ENCODE measurements at places on chromosomes 1 and 21. TPM values are rescaled to one million over a fixed set of nuclear protein-coding genes. Genes with fewer than 3 reads are reported as not detected.
A peak's percentile ranks its signal among the peaks of the same experiment; 100 is the strongest.

DNA sequence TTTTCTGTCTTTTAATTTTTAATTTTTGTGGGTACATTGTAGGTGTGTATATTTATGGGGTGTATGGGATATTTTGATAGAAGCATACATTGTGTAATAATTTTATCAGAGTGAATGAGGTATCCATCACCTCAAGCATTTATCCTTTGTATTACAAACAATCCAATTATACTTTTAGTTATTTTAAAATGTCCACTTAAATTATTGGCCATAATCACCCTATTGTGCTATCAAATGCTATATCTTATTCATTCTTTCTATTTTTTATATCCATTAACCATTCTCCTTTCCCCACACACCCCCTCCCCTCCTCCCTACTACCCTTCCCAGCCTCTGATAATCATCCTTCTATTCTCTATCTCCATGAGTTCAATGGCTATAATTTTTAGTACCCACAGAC, 70.2 kb upstream of the TSHB start:
- DNase-seq, result no peak

GRCh38 chr1:153293851-153294250, 18.9 kb downstream of the PGLYRP3 start:
- no peak for DNase-seq

DNA sequence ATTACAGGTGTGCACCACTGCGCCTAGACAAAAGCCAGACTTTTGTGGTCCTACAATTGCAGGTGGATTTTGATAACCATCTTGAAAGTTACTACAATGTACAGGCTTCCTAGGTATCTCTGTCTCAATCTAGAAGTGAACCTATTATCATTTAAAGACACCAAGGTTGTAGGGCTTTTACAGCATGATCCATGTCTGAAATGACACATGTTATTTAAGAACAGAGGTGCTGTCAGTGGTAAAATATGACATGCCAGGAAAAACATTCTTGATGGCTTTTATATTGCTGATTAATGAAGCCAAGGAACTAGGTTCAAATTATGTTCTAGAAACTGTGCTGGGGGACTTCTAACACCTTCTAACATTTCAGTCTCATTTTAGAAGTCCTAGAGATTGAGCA, 253.1 kb downstream of the SDCCAG8 start:
- DNase-seq, result no peak

GRCh38 chr1:20174937-20175666, 10.8 kb upstream of the UBXN10 start:
- DNase-seq, result no peak

DNA sequence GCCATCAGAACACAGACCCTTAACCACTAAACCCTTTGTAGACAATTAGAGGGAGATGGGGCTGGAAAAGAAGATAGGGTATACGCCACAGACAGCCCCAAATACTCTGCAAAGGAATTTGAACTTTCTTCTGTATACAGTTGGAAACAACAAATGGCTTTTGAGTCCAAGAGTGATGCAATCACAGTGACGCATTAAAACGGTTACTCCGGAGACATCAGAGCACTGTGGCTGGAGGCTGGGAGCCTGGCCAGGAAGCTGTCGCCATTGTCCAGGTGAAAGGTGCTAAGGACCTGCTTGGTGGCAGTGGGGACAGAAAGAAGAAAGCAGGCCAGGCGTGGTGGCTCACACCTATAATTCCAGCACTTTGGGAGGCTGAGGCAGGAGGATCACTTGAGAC, 4.2 kb downstream of the FLAD1 start:
- DNase-seq, result no peak

- no peak for DNase-seq
Observed at GRCh38 chr1:106952776-106953175, 103.7 kb upstream of the PRMT6 start.

- DNase-seq, result no peak
Observed at GRCh38 chr21:34892209-34892608, 156.9 kb downstream of the RUNX1 start.

DNA sequence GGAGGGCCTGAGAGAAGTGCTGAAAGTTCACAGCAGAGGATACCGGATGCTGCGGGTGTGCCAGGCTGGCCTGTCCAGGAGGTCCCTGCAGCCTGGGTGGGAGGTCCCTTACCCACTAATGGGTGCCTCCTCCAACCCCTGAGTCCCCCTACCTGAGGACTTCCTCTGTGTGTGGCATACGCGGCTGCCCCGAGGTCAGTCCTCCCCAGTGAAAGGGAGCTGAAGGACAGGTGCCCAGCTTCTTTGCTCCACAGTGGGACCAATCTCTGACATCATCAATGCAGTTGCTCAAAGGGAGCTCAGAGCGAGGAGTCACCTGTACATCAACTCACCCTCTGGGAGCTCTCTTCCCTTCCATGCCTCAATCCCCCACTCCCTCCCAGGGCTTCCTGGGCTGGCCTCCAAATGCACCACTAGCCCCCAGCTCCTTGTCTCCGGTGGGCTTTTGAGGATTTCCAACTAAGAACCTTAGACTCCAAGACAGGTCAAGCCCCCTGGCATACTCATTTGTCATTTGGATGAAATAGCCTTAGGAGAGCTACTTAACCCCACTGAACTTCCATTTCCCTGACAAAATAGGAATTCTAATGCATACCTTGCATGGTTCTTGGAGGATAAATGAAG, 53.9 kb downstream of the PDE9A start:
- DNase-seq, result no peak

DNA sequence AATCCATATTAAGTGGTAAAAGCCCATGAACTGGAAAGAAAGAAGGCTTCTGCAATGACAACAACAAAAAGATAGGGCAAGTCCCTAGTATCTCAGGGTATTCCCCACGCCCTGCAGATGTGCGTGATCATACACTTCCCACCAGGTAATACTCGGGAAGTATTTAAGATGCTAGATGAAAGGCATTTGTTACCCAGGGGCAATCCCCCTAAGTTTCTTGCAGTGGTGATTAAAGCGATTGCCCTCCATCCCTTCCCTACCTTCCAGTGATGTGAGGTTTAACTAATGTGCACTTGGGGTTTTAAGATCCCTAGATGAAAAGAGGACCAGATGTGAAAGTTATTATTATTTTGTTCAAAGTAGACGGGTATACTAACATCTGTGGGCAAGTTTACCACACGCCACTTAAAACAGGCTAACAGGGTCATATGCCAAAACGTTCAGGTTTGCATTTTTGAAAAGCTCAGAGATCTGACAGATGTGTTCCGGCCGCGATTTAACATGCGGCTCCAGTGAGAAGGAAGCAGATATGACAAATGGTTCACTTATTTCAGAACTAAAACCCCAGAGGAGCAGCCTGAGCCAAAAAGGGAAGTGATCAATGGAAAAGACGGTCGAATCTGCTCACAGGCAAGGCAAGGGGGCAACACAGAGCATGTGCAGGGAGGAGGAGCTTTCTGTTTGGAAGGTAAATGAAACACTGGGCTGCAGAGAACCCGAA, 17.4 kb downstream of the TIAM1 start:
- no peak for DNase-seq

- no peak for DNase-seq
Observed at GRCh38 chr1:86687595-86687994, 16.8 kb upstream of the SH3GLB1 start.

DNA sequence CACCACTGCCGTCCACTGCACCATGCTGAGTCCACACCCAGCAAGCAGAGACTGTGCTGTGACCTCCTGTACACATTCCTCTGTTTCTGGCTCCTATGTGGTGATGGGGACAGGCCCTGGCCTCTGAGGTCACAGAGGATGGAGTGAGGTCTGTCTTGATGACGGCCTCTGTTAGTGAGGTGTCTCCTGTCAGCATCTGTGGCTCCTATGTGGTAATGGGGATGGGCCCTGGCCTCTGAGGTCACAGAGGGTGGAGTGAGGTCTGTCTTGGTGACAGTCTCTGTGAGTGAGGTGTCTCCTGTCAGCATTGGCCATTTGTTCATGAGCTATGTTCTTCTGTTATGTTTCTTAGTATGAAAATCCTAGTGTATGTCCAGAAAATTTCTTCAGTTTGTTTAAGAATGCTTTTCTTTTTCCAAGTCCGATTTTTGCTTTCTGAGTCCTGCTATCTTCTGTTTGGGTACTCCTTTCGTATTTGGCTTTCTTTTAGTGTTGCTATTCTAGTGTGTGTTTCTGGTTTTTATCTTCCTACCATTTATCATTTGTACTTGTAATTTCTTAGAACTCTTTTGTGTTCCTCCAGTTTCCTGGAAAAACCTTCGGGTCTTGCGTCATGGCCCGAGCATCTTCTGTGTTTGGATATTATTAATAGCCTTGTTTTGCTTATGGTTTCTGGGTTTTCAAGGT, 13.4 kb downstream of the SNAP47 start:
- DNase-seq, result no peak

DNA sequence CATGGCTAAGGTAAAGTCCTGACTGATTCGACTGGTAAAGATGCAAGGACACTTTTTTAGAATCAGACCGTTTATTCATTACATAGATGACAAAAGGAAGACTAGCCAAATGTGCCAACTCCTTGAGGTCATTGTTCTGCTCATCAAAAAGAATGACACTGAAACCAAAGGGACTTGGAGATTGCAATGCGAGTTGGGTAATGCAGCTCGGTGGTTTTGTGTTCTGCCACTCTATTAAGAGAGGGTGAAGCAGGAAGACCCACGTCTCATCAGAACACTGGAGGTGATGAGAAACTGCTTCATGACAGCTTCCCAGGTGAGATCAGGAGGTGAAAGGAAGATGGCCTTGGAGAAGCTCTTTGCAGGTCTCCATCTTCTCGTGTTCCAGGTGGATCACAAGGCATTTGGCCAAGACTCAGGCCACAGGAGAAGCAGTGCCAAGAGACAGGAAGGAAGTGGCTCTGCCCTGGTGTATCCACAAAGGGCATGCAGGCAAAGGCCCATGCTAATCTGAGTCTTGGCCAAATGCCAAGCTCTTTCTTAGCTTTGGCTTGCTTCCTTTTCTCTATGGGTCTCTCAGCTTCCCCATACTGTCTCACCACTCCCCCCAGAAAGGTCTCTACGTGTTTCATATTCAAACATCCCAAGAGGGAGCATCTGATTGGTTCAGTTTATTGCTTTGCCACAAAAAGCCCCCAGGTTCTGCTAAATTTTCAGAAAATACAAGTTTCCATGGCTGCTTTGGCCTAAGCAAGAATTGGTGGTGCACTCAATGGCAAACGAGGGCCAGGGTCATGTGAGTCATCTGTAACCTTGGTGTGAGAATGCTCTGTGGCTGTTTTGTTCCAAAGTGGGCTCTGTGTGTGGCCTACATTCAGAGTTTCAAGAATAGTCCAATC, 5.7 kb upstream of the CCT8 start:
- peak; percentile 19 for DNase-seq

DNA sequence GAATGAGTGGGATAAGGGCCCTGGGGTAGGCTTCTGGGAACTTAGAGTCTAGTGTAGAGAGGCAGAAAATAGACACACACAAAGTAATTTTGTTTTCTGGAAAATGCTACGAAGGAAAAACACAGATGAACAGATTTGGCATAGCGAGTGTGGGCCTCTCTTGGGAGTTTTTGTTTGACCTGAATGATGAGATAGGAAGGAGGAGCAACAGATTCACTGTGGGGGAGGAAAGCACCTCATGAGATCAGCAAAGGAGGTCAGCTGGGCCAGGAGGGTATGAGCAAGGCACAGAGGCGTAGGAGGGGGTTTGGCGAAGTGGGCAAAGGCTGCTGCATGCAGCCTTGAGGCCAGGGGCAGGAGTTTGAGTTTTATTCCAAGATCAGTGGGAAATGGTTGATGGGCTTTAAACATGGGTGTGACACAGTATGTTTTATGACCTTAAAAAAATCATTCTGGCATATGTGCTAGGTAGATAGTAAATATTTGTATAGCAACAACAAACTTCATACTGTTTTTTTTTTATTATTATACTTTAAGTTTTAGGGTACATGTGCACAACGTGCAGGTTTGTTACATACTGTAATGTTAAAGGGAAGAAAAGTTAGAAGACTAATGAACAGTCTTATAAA, 57.9 kb downstream of the FGGY start:
- no peak for DNase-seq

DNA sequence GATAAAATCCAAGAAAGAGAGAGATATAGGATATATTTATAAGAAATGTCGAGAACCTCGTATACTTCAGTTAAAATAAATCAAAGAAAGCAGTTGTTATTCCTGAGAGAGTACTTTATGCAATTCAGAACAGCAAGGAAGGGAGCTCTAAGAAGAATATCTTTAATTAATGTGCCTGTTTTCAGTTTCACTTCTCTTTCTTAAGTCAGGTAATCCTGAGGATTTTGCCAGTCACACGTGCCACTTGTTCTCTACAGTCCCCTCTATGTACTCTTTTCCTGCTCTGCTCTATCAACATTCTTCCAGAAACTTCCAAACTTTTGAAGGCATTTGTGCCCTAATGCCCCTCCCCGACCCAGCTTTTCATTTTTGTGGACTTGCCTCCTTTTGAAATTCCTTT, 211.9 kb downstream of the AKT3 start:
- no peak for DNase-seq

- no peak for DNase-seq
Observed at GRCh38 chr1:21292503-21292983, 2.3 kb upstream of the ECE1 start.

- DNase-seq, result peak; percentile 44
Observed at GRCh38 chr1:24319312-24319863, at the start of gene GRHL3. GRHL3 (plus strand) TSS chr1:24319357; CDS start chr1:24319552, 195 bp downstream.

- DNase-seq, result peak; percentile 43
Observed at GRCh38 chr1:25522031-25522655, 21.3 kb upstream of the LDLRAP1 start.

DNA sequence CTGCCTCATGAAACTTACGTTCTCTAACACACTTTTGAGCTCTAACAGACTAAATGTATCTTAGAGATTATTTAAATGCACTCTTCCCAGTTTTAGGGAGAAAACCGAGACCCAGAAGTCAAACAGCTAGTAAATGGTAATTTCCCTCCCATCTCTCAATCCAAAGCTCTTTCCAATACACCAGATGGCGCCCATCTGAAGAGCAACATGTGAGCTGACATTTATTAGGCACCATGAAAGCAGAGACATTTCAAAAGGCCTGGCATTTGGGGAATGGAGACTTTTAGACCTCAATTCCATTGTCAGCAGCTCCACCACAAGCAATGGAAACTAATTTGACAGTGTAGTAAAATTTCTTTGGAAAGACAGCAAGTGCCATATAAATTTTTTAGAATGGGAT, 191.4 kb downstream of the DAB1 start:
- DNase-seq, result no peak

GRCh38 chr21:36149788-36150711, 6.6 kb upstream of the DOP1B start:
- no peak for DNase-seq

DNA sequence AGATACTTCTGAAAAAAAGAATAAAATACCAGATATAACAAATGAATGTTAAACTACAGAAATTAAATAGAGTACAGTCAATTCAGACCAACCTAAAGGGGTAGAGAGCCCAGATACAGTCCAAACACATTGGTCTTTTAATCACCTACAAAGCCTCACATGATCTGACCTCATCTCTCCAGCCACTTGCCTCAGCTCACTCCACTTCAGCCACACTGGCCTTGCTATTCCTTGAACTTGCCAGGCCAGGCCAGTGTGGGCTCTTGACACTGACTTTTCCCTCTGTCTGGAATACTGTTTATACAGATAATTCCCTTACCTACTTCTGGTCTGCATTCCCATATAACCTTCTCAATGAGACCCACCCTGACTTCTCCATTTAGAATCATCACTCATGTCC, 17.0 kb upstream of the PPIE start:
- DNase-seq, result no peak

CDC42 gene
- 39.9 TPM for total RNA-seq

TRAF5 gene
- total RNA-seq, result 35.6 TPM

TMEM201 gene
- total RNA-seq, result 12.5 TPM

RAP1GAP gene
- total RNA-seq, result 104 TPM

HSPA6 gene
- total RNA-seq, result 0.66 TPM

GJA9 gene
- total RNA-seq, result not detected

IRF6 gene
- 13.2 TPM for total RNA-seq

SERTAD4 gene
- 1.0 TPM for total RNA-seq

PKLR gene
- not detected for total RNA-seq

CD34 gene
- 11.5 TPM for total RNA-seq
